NCI-H1105 treated with DMSO at 0.1 percent for 48 hours (cell line): ENCODE measurements at places on chromosomes 2 and 18.

DNA sequence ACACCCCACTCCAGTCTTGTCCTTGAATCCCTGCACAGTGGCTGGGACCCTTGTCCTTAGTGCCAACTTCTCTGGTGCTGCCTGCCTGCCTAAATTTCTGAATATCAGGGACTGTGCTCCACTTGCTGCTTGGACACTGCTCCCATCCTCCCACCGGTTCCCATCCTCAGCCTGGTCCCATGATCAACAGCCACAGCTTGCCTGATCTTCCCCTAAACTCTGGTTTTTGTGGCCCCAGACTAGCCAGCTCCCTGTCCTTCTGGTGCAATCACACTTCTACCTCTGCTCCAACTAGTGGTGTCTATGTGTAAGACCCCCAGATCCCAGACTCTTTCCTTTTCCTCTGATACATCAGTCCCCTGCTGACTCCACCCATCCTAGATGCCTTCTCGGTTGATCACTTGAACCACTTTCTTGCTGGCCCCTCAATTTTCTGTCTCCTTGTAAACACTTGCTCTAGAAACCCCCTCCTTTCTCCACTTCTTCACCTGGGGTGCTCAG is 37.2 kb upstream of the POLE4 start:
- no peak for DNase-seq

DNA sequence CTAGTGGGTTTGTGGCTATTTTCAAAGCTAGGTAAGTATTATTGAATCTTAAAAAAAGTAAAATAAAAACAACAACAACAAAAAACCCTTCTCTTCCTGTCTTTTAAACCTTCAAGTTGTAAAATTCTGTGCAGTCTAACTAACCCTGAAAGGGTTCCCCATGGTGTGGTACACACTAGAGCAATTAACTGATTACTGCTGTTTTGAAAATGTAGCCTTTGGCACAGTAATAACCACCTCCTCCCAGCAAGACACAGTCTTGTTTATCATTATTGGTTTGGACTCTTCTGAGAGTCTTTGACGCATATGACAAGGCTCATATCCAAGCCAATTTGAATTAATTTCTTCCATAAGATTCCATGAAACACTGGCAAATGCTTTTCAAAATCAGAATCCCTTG is 2184.6 kb upstream of the PIK3C3 start:
- no peak for DNase-seq

GRCh38 chr2:520663-521340 is 156.4 kb downstream of the TMEM18 start:
- no peak for DNase-seq

GRCh38 chr2:166610180-166610912 is 116.3 kb upstream of the SCN7A start:
- DNase-seq: no peak

DNA sequence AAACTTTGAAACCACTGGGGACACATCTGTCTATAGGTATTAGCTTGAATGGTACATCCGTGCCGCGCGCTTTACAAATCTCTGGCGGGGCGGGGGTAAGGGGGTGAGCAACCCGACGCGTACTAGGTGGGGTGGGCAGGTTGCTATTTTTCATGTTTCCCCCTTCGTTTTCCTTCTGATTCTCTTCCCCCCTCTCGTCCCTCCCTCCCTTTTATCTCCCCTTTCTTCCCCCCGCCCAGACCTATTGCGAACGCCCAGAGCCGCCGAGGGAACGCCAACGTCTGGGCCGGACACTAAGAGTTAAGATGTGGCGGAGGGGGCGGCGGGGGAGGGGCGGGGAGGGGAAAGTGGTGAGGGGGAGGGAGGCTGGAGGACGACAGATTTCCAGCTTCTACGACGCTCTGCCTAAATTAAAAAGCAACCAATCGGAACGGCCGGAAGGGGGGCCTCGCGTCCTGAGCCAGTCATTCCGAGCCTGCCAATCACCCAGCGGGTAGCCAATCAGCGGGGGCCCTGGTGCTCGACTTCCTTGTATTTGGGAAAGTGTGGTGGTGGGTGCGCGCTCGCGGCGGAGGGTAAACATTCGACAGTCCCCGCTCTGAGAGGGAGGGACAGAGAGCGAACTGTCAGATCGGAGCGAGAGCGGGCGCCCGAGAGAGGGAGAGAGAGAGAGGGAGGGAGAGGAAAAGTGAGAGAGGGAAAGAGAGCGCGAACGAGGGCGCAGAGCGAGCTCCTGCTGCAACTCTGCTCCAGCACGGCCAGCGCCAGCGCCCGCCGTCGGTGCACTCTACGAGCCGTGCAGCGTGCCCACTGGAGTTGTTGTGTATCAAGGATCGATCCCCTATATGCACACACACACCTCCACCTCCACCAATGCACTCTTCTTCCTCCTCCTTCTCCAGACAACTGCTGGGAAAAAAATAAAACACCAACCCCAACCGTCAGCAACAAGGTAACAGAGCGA is at the start of gene POU3F3:
POU3F3 (plus strand) TSS at position 582 of the 964 bp plus-strand sequence. CDS start 1,396 bp downstream, outside the sequence.
- peak; percentile 96 for DNase-seq

DNA sequence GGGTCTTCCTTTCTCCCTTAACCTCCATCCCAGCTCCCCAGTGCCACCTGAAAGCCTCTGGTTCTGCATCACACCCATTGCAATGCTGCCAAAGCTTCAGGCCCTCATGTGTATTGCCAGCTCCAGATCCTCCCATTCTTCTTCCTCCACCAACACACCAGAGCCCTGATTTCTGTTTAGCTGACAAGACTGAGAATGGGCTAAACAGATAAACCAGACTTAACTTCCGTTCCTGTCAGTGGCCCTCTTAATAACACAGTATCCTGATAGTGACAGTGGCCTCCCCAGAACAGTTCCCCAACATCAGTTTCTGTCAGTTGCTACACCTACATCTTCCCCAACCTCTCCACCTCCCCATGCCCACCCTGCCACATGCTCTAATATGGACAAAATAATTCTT is 31.3 kb upstream of the C1D start:
- no peak for DNase-seq

GRCh38 chr2:64244037-64244416 is 99.8 kb upstream of the PELI1 start:
- DNase-seq: no peak

- no peak for DNase-seq
Observed at GRCh38 chr2:94769733-94770132, 101.5 kb upstream of the TEKT4 start.

GRCh38 chr2:56191617-56192016 is 7.8 kb downstream of the CCDC85A start:
- peak; percentile 58 for DNase-seq

DNA sequence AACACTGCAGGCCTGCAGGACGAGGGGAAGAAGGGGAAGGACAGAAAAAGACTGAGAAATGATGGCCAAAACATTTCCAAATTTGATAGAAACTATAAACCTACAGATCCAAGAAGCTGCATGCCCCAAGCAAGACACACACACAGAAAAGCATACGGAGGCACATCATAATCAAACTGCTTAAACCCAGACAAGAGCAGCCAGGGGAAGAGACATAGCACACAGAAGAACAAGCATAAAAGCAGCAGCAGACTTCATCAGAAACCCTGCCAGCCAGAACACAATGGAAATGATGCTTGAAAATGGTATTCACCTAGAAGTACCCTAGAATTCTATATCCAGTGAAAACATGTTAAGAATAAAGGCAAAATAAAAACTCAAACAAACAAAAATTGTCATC is 57.2 kb upstream of the RNU4ATAC start:
- no peak for DNase-seq

- DNase-seq: peak; percentile 16
Observed at GRCh38 chr2:169828141-169828811, 1.0 kb downstream of the UBR3 start.

DNA sequence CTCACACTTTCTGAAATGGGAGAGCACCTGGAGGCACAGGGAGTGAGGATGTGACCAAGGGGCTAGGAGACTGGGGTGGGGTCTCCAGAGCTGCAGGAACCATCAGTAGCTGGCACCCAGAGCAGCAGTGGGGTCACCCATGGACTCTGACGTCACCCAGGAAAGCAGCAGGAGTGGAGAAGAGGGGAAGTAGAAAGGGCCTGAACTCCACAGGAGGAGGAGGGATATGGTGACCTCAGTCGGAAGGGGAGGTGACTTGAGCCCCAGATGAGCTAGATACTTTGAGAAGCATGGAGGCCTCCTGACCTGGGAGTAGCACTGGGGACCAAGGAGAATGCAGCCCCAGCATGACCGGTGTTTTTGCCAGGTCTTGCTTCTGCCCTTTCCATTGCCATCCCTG is 8.8 kb downstream of the NMUR1 start:
- DNase-seq: no peak

DNA sequence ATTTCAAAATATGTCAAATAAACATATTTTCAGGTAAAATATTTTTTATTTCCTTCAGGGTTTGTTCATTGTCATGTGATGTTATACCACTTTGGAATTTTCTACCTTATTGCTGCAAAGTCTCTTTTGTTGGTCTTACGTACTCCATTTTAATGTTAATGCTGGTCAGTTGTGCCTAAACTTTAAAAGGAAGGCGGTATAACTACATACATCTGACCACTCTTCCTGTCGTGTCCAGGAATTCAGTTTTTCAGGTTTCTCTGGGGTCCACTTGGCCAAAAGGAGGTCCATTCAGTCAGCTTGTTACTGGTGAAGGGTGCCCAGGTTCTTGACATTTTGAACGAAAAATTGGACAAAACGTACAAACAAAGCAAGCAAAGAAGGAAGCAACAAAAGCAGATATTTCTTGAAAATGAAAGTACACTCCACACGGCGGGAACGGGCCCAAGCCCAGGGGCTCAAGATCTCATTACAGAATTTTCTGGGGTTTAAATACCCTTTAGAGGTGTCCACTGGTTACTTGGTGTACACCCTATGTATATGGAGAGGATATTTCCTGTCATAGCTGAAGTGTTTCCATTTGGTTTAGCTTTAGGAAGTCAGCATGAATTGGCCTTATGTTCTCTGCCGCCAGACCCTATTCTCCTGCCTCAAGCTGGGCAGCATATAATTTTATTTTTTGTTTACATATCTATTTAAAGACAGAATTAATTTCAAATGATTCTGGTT is 471.7 kb upstream of the CDH7 start:
- no peak for DNase-seq

DNA sequence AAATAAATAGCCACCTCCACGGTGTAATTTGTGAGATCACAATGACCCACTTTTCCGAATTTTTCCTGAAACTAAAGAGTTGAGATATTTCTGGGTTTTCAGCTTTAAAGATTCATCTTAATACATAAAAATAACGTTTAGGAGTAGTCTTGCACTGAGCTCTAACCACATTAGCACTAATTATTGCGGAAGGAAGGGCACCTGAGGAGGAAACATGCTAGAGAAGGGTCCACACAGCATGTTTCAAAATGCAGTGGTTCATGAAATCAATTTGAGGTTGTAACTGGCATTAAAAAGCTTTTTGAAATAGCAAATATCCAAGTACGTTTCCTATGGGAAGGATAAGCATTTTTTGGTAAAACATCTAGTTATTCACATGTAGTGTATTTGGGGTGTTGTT is 8.4 kb downstream of the INPP4A start:
- no peak for DNase-seq

GRCh38 chr18:50523165-50523564 is 36.7 kb upstream of the MAPK4 start:
- DNase-seq: no peak

DNA sequence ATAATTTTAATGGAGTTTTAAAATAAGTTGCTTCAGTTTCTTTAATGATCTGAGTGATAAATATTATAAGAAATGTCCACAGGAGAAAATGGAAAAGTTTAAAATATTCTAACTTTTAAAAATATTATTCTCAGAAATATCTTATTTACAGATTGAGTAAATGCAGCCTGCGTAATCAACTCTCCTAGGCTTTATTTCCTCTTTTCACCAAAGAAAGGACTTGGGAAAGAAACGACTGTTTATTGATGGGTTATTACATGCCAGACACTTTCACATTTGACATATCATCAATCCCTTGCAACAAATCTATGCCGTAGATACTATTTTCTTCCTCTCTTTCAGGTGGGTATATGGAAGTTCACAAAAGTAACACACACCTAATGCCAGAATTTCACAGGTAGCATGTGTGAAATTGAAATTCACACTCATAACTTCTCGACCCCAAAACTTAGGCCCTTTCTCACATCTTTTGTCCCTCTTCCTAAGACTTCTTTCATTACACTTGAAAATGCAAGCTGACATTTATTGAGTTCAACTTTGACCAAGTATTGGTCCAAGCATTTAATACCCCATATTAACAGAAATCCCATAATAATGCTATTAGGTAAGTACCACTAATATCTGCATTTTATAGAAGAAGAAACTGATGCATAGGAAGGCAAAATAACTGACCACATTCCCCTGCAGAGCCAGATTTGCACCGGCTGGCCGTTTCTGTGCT is 49.2 kb downstream of the MYOM1 start:
- no peak for DNase-seq

DNA sequence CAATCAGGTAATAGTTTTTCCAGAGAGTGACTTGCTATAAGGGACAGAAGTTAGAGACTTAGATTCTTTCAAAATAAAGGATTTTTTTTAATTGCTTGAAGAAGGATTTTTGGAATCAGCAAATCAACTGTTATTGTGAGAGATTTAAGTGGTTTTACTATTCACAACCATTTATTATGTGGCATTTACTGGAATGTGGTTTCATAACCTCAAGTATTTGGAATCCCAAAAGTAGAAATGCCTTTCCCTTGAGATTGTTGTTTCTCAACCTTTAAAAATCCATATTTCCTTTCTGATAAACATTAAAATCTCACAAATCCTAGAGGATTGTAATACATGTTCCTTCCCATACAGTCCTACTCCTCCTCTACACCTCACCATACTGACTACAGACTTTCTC is 5.0 kb downstream of the TANK start:
- no peak for DNase-seq

GRCh38 chr2:115070002-115070401 is 627.6 kb downstream of the DPP10 start:
- DNase-seq: no peak
